ENCODE measurements at places on chromosomes 1 and 21.

DNA sequence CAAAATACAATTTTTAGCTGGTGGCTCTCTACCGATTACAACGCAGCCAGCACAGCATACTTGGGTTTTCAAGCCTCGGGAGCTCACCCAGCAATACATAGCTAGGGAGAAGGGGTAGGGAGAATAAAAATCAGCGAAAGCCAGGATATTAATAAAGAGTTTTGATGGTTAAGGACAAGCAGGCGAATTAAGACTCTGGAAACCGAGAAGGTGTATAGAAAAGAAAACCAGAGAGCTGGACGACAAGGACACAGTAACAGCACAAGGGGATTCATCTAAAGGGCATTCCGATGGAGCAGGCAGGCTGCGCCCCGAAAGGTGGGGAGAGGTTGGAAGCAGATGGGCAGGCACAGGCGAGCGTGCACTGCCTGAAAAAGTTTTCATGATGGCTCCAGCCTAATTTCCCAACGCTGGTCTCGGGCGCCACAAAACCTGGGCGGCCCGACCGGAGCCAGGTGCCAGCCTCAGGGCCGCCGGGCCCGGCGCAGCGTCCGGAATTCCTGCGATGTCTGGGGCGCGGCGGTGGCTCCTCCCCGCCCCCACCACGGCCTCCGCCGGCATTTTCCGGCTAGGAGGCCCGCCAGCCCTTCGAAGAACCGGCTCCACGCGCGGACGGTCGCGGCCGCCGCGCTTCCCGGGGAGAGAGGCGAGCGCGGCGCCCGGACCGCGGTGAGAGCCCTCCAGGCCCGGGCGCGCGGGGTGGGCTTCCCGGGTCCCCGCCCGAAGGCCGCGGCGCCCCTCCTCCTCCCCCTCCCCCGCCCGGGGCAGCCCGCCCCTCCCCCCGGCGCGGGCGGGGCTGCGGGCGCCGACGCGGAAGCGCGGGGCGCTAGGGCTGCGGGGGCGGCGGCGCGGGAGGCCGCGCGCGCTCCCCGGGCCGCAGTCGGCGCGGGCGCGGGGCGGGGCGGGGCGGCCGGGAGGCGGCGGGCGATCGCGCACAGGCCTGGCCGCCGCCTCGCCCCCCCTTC lies 774 bp upstream of the DYRK1A start:
- peak; percentile 36 for DNase-seq

DNA sequence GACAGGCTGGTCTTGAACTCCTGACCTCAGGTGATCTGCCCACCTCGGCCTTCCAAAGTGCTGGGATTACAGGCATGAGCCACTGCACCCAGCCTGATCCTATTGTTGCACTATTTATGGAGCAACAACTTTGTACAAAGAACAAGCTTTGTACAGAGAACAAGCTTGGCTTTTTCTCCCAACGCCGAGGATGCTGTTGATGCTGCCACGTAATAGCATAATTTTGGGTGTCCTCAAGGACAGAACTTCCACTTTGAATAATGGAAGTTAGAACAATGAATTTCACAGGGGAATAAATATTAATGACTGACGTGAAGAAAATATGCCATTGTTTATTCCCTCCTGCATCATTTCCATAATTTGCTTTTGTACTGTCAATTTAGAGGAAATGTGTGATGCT lies 12.8 kb upstream of the RBP7 start:
- no peak for DNase-seq

- no peak for DNase-seq
These were observed 9.4 kb downstream of the EPHA2 start for GRCh38 chr1:16146279-16147155.

- DNase-seq = no peak
These were observed 11.6 kb downstream of the PKP1 start for GRCh38 chr1:201294876-201295275.

DNA sequence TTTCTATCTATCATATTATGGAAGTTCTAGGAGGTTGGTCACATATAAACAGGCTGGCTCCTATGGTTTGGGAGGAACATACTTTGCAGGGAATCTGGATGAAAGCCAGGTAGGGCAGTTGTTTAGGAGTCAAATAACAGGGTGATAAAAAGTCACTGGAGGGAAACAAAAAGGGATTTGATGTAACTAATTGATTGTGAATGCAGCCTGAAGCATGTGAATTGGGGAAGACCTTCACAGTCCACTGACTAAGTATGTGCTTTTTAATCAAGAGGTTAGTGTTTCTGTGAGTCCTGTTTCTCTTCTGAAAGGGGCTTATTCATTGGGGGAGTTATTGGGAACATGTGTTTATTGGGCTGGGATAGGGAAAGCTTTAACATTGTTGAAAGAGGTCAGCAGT lies 41.3 kb downstream of the HMCN1 start:
- no peak for DNase-seq

GRCh38 chr1:203126866-203127665 lies 460 bp upstream of the ADORA1 start:
- no peak for DNase-seq

GRCh38 chr1:34742667-34743270 lies 12.1 kb upstream of the GJB5 start:
- DNase-seq = peak; percentile 76

- no peak for DNase-seq
These were observed 122.9 kb upstream of the DAB1 start for GRCh38 chr1:57546549-57547330.

GRCh38 chr1:161088587-161089110 lies 709 bp downstream of the NECTIN4 start:
- no peak for DNase-seq

- no peak for DNase-seq
These were observed 51.4 kb upstream of the COL6A2 start for GRCh38 chr21:46046471-46046870.

DNA sequence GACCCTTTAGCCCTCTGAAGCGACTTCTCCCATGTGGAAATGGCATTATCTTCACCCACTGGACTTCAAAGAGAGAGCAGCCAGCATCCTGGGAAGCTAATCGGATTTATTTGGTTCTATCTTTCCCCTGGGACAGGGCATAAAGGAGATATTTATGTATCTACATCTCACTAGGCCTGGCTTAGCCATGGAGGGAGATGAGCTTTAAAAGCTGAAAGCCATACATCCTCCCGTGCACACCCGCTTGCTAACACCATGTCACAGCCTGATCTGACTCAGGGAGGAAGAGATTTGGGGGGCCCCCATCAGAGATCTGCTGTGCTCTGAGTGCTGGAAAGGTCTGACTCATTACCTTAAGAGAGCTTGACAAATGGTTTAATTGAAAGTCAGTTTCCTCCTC lies 155.9 kb downstream of the PLXNA2 start:
- no peak for DNase-seq

DNA sequence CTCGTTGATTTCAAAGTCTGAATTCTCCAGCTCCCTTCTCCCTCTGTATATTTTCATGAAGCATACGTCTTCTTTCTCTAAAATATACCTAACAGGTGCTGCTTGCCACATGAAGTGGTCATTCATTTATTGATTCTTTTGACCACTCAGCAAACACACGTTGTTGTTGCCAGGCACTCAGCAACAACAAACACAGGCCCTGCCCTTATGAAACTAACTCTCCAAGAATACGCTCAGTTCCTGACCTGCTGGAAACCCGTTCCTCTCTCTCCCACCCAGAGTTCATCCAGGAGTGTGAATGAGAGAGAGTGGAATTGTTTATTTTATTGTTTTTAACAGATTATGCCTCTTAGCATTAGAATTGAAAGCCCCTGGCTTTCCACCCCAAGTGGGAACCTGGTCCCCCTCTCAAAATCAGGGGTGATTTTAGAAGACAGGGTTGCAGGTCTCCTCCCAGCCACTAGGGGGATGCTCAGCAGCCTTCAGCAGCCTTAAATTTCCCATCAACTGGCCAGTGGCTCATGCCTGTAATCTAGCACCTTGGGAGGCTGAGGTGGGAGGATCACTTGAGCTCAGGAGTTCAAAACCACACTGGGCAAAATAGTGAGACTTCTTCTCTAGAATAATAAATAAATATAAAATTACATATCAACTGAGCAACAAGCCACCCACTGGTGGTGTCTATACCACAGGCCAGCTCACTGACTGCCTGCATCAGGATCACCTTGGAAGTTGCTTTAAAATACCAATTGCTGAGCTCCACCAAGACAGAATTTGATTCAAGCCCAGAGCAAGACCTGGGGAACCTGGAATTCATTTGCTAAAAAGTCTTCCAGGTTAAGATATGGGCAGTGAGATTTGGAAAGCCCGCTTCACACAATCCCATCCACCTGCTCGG lies 181.0 kb upstream of the KLHDC7A start:
- DNase-seq = no peak

GRCh38 chr1:112386731-112387346 lies 9.2 kb upstream of the CTTNBP2NL start:
- DNase-seq = no peak

DNA sequence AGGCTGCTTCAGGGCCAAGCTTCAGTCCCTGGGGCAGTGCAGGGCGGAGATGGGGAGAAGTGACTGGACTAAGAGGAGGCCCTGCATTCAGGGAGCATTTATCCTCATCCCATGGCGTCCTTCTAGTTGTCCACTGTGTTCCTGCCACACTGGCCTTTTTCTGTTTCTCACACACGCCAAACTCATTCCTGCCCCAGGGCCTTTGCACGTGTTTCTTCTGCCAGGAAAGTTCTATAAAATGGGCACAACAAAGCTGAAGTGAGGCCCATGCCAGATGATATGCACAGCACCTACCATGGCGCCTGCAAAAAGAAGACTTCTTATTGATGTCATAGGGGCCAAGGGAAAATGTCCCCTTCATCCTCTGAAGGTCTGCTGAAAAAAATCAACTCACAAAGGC lies 24.3 kb downstream of the MROH7 start:
- DNase-seq = no peak

GRCh38 chr1:25198663-25199252 lies 33.5 kb downstream of the SYF2 start:
- DNase-seq = no peak

DNA sequence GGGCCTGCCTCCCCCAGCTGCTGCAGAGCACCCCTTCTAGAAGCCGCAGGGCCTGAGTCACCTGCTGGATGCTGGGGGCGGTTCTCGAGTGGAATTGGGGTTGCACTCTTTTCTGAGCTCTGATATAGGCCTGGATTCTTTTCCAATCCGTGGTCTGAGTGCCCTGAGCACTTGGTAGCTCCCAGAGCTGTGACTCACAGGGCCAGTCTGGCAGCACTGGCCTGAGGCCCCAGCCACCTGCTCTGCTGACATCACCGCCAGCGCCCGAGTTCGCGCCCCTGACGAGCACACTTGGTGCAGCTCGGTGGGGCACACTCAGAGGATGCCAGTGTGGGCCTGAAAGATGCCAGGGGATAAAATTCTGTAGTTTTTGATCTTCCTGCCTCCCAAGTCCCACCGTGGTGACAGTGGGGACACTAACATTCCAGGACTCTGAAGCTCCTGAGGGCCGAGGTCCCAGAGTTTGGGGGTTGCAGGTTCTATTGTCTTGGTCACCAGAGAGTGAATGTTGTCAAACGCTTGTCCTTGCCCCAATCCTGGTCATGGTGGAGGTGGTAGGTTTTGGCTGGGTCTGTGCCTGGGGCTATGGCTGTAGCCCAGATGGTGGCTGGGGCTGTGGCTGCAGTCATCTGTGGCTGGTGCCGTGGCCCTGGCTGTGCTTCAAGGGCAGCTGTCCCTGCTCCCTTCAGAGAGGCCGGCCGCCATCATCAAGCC lies 74.6 kb downstream of the OBSCN start:
- DNase-seq = no peak

DNA sequence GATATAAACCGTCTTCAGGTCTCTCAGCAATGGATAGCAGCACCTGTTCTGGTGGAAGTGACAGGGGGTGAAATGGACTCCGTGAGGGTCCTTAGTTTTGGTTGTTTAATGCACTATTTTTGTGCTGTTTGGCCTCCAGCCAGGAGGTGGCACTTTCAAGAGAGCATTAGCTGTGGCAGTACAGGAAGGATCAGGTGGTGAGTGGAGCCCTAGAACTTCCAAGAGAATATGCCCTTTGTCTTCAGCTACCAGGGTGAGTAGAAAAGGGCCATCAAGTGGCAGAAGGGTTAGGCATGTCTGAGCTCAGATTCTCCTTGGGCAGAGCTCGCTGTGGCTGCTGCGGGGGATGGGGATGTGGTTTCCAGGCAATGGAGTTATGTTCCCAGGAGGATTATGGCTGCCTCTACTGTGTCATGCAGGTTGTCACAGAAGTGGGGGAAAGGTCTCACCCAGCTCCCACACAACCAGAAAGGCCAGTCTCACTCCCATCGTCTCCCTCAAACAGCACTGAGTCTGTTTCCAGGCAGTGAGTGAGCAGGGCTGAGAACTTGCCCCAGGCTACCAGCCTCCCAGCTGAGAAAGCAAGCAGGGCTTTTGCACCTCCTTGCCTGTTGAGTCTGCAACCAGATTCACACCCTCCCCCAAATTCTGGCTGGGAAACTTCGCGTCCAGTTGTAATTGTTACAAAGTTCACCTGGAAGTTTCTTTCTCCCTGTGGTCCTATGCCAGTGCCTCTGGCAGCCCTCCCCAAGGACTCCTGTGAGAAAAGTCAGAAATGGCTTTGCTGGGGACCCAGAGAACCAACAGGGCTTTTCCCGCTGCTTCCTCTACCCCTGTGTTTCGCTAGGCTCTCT lies 39.1 kb upstream of the TTLL7 start:
- no peak for DNase-seq

DNA sequence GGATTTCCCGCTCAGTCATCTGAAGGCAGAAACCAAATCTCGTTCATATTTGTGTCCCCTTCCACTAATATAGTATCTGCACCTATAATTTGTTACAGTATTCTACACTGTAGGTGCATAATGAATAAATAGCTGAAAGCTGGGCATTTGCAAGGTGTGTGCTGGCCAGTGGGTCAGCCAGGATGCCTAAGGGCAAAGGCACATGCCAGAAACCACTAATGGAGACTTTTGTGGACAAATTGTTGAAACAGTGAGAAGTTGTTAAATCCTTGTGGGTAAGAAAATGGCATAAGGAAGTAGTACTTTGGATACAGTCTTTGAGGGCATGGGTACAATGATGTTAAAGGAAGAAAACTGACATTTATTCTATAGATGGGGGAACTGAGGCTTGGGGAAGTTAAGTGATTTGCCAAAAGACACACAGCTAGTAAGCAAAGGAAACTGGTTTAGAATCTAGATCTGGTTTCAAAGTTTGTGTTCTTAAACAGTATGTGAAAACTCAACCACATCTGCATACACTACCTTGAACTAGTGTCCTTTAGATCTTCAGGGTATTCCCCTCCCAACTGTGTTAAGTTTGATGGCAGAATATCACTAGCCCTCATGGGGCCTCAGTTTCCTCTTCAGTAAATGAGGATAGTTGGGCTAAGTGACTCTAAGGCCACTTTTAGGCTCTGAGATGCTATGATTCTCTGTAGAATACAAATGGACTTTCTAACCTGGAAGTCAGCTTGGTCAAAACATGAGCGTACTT lies 26.5 kb upstream of the LRRC8C start:
- no peak for DNase-seq

DNA sequence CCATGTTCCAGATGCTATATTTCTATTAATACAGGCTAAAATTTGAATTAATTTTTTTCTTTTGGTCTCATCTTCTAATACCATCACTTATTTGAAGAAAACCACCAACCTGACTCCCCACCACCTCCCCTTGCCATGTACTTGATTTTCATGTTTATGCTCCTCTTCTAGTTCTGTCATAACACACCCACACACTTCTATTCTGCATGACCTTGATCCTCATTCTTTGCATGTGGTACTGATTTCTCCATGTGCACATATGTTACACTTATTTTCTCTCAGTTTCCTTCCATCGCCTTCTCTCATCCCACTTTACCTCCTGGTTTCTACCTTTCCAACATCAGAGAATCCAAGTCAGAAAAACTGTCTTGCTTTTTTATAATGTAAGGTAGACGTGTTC lies 78.9 kb upstream of the ARID1A start:
- no peak for DNase-seq

- no peak for DNase-seq
These were observed 37.2 kb downstream of the SLC37A1 start for GRCh38 chr21:42550817-42551216.

Measured in activated CD4-positive, CD25-positive, alpha-beta regulatory T cell (primary cell).